MCF 10A (cell line): ENCODE measurements at places on chromosomes 16 and 17. TPM values are rescaled to one million over a fixed set of nuclear protein-coding genes. Genes with fewer than 3 reads are reported as not detected.
A peak's percentile ranks its signal among the peaks of the same experiment; 100 is the strongest.

- DNase-seq: no peak
Measured at GRCh38 chr16:4411684-4412083, 4.7 kb downstream of the CORO7 start.

DNA sequence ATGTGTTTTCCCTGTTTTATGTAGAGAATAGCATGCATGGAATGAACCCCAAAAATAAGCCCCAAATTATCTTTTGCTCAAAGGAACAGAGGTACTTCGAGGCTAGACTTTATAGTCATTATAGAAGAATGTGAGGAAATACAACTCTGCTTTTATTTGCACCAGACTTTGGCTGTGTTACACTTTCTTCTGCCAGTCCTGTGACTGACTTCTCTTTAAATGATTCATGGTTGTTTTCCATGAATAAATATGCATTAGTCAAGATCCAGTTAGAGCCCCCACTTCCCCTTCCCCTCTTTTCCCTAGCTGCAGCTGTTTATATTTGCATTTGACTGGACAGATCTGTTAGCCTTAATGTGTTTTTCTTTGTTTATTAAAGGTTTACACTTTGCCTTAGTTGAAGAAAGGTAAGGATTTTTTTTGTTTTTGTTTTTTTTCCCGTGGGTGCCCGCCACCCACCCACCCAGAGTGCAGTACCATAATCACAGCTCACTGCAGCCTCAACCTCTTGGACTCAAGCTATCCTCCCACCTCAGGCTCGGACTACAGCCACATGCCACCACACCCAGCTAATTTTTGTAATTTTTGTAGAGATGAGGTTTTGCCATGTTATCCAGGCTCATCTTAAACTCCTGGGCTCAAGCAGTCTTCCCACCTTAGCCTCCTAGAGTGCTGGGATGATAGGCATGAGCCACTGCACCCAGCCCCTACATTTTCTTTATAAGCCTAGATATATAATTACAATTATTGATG is 152.6 kb downstream of the CYB561 start:
- no peak for DNase-seq

GRCh38 chr16:47141773-47142485 is 1.8 kb downstream of the NETO2 start:
- peak; percentile 95 for DNase-seq

DNA sequence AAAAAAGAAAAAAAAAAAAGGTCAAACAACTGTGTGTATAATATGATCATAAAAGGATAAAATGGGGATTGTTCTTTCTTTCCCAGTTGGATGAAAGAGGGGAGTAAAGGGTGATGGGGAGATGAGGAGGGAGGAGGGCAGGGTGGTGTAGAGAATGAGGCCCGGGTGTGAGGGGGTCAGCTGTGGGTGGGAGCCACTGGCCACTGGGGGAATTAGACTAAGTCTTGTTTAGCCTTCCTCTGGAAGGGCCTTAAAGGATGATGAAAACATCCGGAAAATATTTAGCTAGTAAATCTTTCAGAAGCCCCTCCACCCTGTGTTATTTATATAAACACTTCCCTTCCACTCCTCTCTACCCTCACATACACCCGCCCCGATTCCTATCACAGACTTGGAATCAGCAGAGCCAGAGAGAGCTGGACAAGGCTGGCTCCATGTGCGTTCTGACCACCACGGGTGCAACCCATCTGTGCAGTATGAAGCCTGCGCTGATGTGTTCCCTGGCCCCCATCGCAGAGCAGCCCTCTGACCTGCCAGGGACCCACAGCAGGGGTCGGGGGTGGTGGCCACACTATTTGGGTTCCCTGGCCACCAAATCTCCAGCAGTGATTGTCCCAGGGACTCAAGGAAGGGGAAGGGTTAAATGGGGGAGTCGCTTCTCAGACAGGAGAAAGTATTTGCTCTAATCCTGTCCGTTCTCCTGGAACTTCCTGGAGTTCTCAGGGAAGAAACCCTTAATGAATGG is 72.7 kb downstream of the GAS7 start:
- DNase-seq: no peak

DNA sequence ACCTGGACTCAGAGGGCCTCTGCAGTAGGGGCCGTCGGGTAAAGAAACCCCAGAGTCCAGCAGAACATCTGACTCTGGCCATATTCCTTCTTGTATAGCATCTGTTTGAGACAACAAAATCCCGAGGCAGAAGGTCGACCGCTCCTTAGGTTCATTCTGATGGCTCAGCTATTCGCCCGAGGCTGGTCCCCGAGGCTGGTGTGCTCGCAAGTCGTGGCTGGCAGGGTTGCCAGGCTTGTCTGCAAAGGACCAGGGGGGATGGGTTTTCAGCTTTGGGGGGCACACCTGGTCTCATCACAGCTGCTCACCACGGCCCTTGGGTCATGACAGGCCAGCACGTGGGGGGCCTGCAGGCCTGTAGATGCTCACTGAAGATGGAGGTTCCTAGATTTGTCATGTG is 119.1 kb downstream of the BANP start:
- DNase-seq: no peak

GRCh38 chr17:4789701-4789950 is 862 bp downstream of the GLTPD2 start:
- no peak for DNase-seq

- DNase-seq: peak; percentile 94
Measured at GRCh38 chr16:19113577-19114358, at the start of gene ITPRIPL2. Gene ITPRIPL2 (plus strand): TSS chr16:19113964. CDS start chr16:19114462, 498 bp downstream.

DNA sequence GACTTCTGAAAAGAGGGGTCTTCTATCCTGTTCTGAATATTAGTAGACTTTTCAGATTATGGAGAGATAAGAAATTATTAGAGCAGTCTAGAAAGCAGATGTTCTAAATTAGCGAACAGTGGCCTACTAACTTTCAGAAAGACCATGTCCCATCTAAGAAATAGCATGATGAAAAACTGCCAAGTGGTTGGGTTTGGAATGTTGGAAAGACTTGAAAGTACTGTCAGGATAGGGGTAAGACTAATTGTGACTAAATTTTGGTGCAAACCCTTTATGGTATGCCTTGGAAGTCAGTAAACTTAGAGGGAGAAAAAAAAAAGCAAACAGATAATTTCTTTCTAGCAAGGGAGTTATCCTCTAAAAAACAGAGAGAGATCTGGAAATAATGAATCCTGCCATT is 41.1 kb downstream of the TANGO6 start:
- DNase-seq: no peak

GRCh38 chr16:30095166-30096078 is 591 bp downstream of the YPEL3 start:
- DNase-seq: no peak

- no peak for DNase-seq
Measured at GRCh38 chr17:44877121-44877520, 22.1 kb downstream of the EFTUD2 start.

DNA sequence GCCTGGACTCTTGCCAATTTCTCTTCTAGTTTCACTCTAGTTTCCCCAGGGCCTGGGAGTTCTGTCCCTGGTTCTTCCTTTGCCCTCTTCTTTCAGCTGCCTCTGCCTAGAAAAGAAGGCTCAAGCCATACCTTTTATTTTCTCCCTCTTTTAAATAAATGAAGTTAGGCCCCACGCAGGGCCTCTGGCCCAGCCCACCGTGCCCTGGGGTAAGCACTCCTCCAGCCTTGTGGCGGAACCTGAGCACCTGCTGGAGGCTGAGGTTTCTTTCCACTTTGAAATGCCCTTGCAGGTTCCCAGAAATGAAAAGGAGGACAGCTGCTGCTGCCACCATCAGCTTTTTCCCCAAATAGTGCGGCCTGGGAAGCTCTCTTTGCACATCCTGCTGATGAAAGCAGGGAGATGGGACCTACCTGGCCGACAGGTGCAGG is 139.4 kb downstream of the CCDC182 start:
- no peak for DNase-seq

- DNase-seq: peak; percentile 75
Measured at GRCh38 chr16:86387468-86388440, 122.6 kb upstream of the FOXF1 start.

GRCh38 chr16:76926595-76926994 is 264.4 kb upstream of the MON1B start:
- no peak for DNase-seq

- DNase-seq: no peak
Measured at GRCh38 chr16:12578001-12578400, 225.7 kb downstream of the CPPED1 start.

The ACSF2 gene
- total RNA-seq: 10.5 and 17.8 TPM in 2 replicates

The NECAB2 gene
- total RNA-seq: 2.3 and 3.6 TPM in 2 replicates

The WFIKKN1 gene
- 0.14 and 0.17 TPM in 2 replicates for total RNA-seq

The PPY gene
- total RNA-seq: not detected in 2 replicates

The ADORA2B gene
- 21.7 and 26.0 TPM in 2 replicates for total RNA-seq

The CHP2 gene
- not detected in 2 replicates for total RNA-seq

The TEX19 gene
- not detected in 2 replicates for total RNA-seq
